ENCODE measurements at places on chromosomes 11 and 22.

DNA sequence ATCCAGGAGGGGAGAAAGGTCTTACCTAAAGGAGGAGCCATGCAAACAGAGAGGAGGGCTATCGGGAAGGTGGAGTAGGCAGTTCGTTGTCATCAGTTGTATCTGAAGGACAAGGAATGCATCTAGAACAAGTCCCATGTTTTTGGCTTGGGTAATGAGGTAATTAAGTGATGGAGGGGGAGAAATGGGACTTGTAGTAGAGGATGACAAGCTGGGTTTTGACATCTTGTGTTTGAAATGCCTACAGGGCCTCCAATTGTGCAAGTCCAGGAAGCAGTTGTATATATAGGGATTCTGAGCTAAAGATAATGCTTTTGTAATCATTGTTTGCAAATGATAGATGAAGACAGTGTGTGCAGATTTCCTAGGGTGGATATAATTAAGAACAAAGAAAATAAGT lies 622.8 kb downstream of the NTM start:
- DNase-seq, result no peak

DNA sequence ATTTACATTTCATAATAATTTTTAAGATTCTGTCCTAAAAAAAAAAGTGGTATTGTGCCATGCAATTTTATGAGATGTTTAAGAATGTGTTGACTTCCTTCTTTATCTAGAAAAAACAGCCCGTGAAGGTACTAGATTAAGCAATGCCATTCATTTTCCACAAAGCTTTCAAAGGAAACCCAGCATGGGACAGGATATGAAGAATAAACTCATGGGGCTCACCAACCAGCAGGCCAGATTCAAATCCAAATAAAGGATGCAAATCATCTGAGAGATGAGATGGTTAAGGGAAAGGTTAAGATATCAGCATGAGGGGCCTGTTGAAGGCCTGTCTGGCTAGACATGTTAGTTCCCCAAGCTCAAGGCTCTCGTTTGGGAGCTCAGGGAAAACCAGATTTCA lies 199.1 kb downstream of the SWAP70 start:
- DNase-seq, result no peak

DNA sequence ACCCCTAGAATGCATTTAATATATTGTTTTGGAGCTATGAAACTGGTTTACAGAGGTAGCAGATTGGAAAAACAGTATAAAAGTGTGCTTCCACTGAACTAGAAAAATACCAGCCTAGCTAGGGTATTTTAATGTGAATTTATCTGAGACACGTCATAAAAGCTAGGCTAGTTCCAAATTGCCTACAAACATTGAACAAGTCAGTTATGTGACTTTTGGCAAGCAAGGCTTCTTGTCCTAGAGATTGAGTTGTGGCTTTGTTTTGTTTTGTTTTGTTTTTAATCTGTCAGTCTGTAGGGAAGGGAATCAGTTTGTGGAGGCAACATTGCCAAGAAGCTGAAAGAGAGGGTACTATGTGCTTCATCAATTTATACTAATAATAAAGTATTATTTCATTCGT lies 24.2 kb downstream of the RTN3 start:
- DNase-seq, result no peak

DNA sequence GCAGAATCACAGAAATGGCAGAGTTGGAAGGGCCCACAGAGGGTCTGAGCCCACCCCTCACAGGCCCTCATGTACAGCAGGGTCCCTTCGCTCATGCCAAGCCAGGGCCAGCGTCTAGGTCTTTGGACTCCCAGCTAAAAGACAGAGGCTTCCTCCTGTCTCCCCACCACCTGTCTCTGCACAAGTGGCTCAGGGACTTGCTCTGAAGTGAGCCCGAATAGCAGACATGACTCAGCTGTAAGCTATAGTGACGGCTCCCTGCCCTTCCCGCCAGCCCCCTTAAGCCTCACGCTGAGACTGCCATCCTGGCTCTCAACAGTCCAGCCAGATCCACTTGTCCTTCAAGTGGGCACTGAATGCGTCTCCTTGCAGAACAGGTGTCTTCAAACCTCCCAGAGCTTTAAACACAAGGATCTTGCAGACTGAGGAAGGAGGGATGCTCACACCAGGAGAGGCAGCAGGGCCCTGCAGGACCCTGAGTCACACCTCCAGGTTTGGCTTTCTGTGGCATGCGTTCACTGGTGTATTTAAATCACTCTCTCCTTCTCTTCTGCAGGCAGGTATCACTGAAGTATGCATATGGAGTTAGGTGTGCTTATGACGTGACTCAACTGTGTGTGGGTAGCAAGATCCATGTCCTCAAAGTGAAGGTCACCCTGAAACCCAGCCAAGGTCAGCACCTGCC lies 154.9 kb downstream of the CACNA1I start:
- no peak for DNase-seq

DNA sequence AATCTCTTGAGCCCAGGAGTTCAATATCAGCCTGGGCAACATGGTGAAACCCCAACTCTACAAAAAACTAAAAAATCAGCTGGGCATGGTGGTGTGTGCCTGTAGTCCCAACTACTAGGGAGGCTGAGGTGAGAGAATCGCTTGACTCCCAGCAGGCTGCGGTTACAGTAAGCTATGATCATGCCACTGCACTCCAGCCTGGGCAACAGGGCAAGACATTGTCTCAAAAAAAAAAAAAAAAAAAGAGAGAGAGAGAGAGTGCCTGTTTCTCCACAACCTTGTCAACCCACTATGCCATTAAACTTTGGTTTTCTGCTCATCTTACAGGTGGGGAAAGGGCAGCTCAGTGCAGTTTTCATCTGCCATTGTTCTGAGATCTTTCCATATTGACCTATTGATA lies 5.1 kb downstream of the FOLR3 start:
- DNase-seq, result no peak

GRCh38 chr11:66878474-66878873 lies 21.6 kb downstream of the LRFN4 start:
- no peak for DNase-seq

DNA sequence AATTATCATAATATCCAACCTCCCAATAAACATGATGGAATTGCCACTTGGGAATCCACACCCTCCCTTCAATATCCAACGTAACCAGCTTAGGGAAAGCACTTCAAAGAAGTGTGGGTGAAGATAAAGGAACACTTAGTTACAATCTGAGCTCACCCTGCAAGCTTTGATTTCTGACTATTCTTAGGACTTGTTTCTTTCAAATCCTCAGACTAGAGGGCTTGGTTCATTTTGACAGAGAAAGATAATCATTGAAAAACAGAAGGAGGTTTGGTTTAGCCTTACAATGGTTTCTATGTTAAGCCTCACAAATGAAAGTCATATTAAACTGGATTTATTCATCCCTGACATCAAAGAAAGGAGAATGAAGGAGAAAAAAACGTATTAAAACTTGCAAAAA lies 57.9 kb upstream of the SYT13 start:
- DNase-seq, result no peak

GRCh38 chr11:1040428-1041148 lies 4.1 kb upstream of the MUC6 start:
- DNase-seq, result peak; percentile 1

DNA sequence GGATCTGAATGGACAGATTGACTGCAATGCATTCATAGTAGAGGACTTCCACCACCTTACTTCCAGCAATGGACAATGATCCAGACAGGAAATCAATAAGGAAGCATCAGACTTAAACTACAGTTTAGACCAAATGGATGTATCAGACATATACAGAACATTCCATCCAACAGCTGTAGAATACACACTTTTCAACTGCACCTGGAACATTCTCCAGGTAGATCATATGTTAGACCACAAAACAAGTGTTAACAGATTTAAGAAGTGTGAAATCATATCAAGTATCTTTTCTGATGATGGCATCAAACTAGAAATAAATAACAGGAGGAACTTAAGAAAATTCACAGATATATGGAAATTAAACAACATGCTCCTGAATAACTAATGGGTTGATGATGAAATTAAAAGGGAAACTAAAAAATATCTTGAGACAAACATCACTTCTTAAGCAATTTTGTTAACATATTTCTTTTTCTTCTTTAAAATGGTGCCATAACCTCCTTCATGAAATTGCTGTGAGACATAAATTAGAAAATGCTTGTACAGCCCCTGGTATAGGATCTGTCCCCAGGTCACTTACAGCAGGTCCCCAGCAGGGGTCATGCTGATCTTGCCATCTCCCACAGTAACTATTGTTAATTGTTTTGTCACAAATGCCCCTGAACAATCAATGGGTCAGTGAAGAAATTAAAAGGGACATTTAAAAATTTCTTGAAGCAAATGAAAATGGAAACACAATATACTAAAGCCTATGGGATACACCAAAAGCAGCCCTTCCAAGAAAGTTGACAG lies 100.0 kb upstream of the OR4B1 start:
- DNase-seq, result no peak

DNA sequence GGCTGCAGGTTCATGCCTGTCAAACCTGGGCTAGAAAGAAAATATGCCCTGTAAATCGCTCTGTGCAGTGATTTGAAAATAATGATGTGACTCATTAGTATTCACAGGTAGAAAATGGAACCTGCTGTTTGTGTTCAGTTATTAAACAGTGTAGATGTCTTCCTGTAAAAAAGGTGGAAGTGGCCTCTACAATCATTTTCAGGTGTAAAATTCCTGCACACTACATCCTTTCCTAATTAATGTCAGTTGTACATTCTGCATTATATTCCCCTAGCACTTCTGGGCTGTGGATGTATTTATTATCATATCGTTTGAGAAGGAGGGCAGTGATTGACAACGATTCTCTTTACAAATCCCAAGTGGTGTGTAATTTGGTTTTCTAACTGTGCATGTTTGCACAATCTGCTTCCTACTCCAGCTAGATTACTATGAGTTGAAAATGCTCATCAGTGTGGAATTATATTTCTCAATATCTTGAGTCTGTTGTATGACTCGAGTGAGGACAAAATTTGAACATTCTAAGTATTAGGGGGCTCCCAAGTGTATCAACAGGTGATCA lies 454.0 kb upstream of the DDI1 start:
- no peak for DNase-seq

DNA sequence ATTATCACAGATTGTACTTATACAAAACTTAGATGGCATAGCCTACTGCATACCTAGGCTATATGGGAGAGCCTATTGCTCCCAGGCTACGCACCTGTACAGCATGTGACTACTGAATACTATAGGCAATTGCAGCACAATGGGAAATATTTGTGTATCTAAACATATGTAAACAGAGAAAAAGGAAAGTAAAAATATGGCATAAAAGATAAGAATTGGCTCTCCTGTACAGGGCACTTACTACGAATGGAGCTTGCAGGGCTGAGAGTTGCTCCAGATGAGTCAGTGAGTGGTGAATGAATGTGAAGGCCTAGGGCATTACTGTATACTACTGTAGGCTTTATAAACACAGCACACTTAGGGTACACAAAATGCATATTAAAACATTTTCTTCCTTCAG lies 13.2 kb downstream of the APOL6 start:
- no peak for DNase-seq

- no peak for DNase-seq
Measured at GRCh38 chr11:116598036-116598435, 174.8 kb downstream of the BUD13 start.

GRCh38 chr11:61846362-61847020 lies 18.4 kb downstream of the FADS2 start:
- no peak for DNase-seq

GRCh38 chr11:62728171-62728988 lies at the start of gene TTC9C:
TTC9C (plus strand) TSS chr11:62728486; CDS start chr11:62728849, 363 bp downstream.
- DNase-seq, result peak; percentile 78

- DNase-seq, result no peak
Measured at GRCh38 chr22:48783821-48784266, 1043.8 kb downstream of the BRD1 start.

DNA sequence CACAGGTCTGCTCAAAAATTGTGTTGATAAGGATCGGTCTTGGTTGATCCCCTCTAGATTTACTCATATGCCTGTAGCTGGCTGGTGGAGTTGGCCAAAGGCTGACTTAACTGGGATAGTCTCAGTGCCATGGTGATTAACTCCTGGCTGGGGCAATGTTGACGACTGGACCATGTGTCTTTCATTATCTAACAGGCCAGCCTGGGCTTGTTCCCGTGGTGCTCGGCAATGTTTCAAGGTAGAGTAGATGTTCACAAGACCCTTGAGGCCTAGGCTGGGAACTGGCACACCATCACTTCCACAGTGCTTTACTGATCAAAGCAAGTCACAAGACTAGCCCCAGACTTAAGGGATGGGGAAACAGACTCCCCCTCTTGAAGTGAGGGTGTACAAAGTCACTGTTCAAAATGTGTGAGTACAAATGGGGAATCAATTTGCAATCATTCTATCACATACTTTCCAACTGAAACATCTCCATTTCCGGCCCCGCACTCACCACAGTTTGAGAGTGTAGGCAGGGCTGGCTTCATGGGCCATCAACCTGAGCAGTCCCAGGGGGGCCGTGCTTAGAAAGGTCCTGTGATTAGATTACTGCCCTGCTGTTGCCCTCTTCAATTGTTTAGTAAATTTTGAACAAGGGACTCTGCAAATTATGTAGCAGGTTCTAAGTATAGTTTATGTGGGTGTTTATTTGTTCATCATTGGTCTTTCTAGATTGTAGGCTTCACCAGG lies 240.8 kb downstream of the NELL1 start:
- DNase-seq, result peak; percentile 3

- peak; percentile 54 for DNase-seq
Measured at GRCh38 chr11:35487532-35488078, 37.8 kb downstream of the PAMR1 start.

GRCh38 chr22:43313244-43313889 lies 29.8 kb downstream of the SCUBE1 start:
- peak; percentile 64 for DNase-seq

DNA sequence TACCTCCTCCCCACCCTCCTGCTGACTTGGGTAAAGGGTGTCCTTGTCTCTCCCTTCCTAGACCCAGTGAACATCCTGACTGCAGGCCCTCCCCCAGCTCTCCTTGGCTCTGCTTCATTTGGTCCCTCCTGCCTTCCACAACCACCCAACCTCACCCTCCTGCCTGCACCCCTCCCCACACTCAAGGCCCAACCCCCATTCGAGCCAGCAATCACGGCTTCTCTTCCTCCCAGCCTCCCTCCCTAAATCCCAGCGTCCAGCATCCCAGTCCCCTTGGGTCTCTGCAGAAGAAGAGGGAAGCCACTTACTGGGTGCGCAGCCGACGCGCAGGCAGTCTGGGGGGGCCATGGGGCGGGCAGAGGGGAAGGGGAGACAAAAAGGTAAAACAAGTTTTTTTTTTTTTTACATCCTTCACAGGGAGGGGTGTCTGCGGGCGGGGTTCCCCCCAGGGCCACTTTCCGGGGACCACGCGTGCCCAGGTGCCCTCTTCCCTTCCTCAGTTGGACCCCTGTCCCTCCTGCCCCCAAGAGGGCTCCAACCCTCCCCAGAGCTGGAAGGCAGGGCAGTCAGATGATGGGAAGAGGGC lies 62.5 kb downstream of the SLC22A12 start:
- DNase-seq, result no peak

Data from BE2C (cell line).